Activated CD4-positive, alpha-beta T cell treated with anti-CD3 and anti-CD28 coated beads, Interleukin-2, amount 50 U/mL, for 48 hours (primary cell): ENCODE measurements at places on chromosomes 2 and 18.
A peak's percentile ranks its signal among the peaks of the same experiment; 100 is the strongest.

- no peak for DNase-seq
These were observed 287.1 kb upstream of the ATP5MC3 start for GRCh38 chr2:175468431-175469098.

DNA sequence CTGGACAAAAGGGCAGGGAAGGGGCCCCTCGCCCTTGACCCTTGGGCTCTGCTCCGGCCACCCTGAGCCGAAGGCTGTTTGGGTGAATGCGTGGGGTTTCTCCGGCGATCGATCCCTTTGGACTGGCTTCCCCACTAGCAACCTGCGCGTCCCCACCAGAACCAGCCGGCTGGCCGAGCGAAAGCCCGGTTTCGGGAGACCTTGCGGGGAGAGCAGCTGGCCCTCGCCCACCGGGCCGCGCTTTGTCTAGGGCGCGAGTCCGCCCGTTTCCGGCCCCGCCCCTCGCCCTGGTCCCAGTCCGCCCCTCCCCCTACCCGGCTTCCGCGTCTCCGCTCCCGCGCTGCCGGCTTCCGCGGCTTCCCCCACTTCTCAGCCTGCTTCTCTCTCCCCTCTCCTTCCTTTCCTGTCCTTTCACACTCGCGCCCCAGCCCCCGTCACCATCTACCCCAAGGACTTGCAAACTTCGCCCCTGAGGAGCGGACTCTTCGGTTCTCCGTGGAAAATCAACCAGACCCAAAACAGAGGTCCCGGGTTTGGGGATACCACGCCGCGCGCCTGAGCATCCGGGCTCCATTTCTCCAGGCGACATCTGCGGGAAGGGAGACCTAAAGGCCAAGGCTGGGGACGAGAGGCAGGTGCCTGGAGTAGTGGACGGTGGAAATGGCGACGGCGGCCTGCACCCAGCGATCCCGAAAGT, 48.0 kb upstream of the ATP6V1B1 start:
- DNase-seq, result peak; percentile 52

DNA sequence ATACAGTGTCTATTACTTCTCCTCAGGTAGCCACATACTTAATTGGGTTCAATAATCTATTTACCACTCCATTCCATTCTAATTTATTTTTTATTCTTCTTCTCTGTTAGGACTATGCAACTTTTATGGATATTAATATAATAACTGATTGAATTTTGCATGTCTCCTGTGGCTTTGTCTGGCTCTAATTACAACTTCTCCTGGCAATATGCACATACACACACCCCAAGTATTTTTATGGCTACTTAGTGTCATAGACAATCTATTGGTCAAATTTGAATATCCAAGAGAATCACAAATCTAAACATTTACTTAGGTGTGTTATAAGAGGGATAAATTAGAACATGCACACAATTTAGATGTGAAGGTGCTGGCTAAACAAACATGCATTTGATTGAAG, 73.1 kb downstream of the BOD1L2 start:
- DNase-seq, result no peak

DNA sequence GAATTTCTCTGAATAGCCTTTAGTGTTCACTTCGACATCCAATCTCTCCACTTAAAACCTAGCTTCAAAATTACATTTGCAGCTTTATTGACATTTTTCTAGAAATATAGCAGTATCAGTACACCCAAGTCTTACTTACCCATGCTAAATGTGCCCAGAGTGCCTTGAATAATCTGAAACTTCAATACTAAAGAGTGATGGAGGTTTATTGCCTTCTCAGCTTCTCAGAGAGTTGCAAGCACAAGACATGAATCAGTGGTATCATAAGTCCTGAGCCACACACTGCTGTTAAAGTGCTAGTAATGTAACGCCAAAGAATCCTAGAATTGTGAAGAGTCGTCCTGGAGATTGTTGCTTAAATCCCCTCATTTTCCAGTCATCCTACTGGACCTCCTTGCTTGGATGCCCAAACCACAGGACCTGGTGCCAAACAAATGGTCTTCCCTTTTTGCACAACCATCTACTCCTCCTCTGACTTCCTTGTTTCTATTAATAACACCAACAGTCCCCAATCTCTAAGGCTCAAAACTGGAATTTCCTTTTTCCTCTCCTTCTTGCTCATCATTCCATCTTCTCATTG, 83.2 kb upstream of the SPATS2L start:
- DNase-seq, result no peak

DNA sequence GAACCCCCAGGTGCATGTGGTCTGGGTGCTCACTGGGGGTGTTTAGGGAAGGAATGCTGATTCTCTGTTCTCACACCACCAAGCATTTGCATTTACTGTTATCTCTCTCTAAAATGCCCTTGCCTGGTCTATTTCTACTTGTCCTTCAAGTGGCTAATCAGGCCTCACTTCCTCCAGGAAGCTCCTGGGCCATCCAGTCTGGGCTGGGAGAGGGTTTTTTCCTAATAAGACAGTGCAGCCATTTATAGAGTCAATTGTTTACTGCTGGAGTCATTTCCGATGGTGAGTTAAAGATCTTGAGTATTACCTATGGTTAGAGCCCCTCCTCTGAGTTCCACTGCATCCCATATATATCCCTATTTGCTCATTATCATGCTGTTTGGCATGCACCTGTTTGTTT, 25.2 kb upstream of the ITGA6 start:
- DNase-seq, result no peak

GRCh38 chr2:109105113-109105512, 23.9 kb upstream of the SH3RF3 start:
- DNase-seq, result no peak

DNA sequence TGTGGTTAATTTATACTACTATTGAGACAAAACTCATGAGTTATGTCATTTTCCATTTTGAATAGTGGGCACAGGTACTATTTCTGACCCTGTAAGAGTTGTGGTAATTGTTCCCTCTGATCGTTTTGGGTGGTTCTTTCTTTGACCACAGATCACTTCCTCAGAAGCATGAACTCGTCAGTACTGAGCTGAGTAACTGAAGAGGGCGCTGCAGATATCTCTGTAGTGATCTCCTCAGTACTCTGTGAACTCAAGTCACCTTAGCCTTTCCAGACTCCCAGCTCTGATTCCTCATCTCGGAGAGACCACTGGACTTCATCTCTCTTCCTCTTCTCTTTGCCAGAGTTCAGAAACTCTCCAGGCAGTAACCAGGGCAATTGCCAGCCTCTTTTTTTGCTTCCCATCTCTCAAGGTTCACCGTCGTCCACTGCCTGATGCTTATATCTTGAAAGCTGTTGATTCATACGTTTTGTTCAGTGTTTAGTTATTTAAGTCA, 9.4 kb upstream of the IL1RL1 start:
- peak; percentile 43 for DNase-seq

DNA sequence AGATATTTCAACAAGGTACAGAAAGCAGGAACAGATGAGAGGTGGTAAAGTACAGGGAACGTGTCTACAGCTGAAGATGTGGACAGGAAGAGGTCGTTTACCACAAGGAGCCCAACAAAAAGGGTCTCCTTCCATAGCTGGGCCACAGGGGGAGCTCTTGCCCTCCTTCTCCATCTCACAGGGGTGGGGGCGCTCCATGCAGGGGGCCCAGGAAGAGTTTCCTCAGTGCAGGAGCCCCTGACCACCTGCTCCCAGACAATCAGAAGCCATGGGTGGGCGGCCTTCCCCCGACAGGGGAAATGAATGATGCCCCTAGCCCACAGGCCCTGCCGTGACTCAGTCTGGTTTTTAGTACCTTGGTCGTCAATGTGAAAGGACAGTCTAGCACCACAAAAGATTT, 163.6 kb upstream of the ZNF516 start:
- peak; percentile 56 for DNase-seq

- peak; percentile 90 for DNase-seq
These were observed at the start of gene ANAPC1 for GRCh38 chr2:111883661-111884591. Gene ANAPC1, minus strand, starts transcription at chr2:111884193. Its CDS starts 3,368 bp downstream, at chr2:111880825.

DNA sequence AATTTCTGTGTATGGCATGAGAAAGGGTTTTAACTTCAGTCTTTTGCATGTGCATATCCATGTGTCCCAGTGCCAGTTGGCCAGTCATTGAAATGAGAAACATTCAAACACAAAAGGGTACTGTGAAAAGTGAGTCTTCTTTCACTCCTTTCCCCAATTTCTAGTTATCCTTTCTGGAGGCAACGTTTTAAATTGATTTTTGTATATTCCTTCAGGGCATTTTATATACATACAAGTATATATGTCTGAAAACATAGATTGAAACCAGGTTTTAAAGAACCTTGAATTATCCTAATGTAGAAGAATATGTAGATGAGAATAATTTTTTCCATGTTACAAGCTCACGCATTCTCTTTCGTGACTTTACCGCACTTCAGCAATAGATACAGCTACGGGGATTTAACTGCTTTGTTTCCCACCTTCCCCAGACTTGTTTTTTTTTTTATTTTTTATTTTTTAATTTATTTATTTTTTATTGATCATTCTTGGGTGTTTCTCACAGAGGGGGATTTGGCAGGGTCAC, 18.8 kb downstream of the DDX1 start:
- DNase-seq, result no peak

DNA sequence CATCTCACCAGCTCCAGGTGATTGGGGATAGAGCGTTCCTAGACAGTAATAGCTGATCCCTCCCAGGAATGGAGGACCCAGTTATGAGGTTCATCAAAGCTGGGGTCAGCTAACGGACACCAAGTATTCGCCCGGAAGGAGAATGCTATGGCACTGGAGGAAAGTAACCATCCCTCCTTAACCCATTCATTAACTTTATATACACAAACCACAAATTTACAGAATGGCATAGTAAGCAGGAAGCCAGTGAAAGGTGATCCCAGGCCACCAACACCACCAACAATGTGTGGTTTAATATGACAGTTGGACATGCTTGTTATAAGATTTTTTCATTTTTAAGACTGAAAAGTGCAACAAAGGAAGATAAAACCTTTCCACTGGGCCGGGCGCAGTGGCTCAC, 55.3 kb upstream of the CHMP1B start:
- no peak for DNase-seq

- no peak for DNase-seq
These were observed 25.6 kb downstream of the BCL2 start for GRCh38 chr18:63293935-63294334.

DNA sequence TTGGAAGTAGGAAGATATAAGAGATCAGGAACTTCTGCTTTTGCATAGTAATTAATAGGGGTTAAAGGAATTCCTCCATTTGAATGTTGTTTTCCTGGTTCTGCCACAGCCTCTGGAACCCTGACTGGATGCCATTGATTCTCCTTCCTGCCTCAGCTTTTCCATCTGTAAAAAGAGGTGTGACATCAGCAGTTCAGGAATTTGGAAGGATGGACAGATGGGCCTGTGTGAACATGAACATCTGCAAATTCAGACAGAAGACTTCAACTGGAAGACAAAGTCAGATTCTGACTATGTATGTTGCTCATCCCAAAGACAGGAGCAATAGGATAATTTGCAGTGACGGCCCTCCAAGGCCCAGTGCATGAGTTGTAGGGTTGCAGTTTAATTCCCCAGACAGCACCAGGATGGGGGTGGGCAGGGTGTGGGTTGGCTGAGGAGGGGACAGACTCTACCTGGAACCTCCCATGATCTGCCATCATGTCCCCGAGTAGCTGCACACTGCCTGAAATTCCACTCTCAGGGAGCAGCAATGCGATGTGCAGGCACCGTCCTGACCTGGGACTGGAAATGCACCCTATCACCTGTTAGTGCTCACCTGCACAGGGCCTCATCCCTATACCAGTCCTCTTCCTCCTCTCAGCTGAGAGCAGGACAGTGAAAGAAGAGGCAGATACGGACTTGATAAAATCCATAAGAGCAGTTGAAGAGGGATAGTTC, 98.9 kb upstream of the EPAS1 start:
- no peak for DNase-seq

DNA sequence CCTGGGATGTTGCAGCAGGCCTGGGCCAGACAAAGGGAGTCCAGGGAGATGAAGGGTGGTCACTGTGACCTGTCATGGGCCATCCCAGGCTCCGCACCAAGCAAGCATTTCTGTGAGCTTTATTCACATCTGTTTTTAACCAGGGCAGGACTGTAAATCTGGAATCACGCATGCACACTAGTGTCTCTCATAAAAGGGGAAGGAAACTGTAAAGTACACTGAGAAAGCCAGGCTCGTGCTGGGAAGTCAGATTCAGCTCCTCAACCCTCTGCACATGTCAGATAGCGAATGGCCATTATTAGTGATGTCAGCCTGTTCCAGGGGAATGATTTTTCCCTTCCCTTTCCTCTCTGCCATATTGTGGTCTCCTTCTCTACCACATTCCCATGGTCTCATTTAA, 818.6 kb upstream of the RAB6C start:
- DNase-seq, result no peak

- no peak for DNase-seq
These were observed 34.5 kb downstream of the SLC4A3 start for GRCh38 chr2:219661955-219662395.
